ENCODE measurements at places on chromosomes 1 and 21.

DNA sequence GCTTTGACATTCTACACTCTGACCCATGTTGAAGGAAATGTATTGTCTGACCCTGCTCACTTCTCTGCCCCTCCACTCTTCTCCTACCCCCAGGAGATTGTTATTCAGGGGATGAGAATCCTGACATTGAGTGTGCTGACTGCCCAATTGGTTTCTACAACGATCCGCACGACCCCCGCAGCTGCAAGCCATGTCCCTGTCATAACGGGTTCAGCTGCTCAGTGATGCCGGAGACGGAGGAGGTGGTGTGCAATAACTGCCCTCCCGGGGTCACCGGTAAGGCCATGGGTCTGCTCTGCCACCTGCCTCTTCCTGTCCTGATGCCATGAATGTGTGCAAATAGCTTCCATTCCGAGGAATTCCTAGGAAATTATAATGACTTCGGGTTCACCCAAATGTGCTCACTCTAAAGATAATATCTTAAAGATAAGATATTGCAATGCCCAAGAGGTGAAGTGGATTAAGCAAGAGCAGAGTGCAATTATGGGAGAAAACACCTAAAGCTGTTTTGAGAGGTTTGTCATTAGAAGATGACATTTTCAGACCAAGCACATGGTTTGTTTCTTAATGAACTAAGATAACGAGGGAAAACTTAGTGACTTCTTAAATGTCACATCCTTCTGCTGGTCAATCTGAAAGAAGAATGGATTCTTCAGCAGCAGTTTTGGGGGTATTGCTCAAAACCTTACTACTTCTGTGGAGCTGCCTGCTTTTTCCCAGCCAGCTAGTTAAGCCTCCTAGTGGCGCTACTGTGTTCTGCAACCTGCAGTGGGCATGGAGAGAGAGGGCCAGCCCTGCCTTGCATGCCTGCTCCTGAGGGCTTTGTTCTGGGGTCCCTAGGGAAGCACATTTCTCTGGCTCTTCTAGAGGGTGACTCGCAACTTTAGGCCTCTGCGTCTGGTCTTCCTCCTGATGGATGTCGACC, 41.6 kb downstream of the LAMC2 start:
- DNase-seq = no peak

GRCh38 chr1:207459008-207459407, 4.9 kb downstream of the CR2 start:
- no peak for DNase-seq

GRCh38 chr1:180358649-180359048, 128.6 kb downstream of the LHX4 start:
- no peak for DNase-seq

- DNase-seq = no peak
These were observed 472.6 kb upstream of the DEPDC1 start for GRCh38 chr1:68969441-68969840.

DNA sequence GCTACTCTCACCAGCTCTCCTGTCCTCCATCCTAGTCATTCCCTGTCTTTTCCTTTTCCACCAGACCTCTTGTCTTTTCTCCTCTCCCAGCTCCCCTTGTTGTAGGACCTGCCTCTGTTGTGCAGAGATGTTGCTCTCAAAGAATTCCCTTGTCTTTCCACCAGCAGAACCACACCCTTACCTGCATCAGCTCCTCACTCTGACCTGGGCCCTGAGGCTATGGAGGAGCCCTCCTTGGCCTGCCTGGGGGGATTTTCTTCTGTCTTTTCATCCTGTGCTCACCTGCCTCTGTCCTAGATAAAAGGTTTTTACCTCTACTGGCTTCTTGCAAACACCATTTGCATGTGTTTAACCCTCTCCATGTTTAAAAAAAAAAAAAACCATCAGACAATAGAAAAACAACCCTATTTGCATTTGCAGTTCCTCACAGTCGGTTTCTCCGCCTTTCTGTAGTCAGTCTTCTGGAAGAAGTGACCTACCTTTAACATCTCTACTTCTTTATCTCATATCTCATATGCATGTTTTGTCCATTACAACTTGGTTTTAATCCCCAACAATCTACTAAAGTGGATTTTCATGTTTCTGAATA, 12.1 kb downstream of the FCRL5 start:
- no peak for DNase-seq

DNA sequence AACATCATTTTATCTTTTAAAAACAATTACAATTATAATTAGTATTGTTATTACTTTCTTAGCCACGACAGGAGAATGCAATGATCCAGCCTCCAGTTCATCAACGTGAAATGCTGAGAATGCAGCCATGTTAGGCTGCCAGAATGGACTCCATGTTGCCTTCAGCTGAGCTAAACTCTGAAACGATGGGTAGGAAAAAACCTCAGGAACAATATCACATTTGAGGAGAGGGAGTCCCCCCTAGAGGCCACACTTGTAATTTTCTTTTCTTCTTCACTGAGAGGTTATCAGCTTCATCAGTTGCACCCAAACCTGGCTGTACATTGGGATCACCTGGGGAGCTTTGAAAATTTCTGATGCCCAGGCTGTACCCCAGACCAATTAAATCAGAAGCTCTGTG, 34.6 kb upstream of the DNAH14 start:
- DNase-seq = no peak

DNA sequence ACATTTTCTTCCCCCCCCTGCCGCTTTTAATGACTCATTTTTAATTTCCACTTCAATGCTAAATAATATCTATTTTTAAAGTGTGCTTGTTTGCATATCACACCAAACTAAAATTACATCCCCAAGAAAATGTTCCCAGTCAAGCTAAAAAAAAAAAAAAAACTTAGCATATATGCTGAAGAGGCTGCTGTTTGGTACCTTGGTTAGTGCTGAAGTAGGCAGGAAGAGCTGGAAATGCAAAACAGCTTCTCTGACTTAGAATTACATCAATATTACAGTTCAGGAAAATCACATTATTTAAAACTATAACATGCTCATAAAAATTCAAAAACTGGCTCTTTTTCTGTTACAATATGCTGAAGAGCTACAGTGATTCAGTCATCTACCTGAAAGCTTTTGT, 372.3 kb downstream of the SMYD3 start:
- no peak for DNase-seq

- DNase-seq = no peak
These were observed 52.5 kb downstream of the POU2F1 start for GRCh38 chr1:167273027-167273800.

All from hippocampal formation (tissue), 2 donors.